ENCODE measurements at places on chromosomes 2 and 18.

- no peak for DNase-seq
These were observed 91.0 kb upstream of the CDH19 start for GRCh38 chr18:66694852-66695251.

DNA sequence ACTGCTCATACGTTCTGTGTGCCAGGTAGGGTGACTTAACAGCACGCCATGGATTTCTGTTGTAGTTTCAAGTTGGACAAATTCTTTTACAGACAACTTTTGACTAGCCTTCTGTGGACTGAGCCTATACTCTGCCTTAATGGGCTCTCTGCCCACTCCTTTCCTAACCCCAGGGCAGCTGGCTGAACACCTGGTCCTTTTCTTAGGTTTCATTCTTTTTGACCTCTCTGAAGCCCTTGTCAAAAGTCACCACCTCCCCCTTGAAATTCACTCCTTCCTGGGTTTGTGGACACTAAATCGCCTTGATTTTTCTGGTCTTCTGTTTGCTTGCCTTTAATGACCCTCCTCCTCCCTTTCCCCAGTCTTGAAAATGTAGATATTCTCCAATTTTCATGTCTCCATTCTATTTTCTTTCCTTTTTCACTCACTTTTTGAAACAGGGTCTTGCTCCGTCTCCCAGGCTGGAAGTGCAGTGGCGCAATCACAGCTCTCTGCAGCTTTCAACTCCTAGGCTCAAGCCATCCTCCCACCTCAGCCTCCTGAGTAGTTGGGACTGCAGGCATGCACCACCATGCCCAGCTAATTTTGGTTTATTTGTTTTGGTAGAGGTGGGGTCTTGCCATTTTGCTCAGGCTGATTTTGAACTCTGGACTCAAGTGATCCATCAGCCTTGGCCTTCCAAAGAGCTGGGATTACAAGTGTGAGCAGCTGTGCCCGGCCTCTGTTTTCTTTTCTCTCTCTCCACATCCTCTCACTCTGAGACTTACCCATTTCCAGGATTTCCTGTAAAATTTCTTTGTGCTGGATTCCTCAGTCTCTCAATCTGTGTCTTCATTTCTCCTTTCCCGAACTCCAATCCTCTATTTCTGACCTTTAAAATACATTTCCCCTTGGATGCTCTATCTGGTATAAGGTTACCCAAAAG is 112.9 kb downstream of the PLB1 start:
- DNase-seq = no peak

DNA sequence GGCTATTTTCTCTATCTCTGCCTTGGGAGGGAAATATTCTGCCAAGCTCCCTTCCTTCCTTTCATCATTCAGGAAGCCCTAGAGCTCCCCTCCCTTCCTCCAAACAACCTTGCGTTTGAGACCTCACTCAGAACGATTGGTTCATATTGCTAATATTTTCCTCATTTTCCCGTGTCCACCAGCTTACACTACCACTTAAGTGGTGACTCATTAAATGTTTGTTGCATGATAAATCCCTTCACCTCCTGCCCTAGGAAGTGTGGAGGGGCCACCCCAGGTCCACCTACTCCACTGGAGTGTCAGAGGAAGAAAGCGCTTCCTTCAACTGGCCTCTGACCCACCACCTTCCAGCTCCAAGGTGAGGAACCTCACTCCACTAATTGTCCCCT is 2.3 kb upstream of the LPIN2 start:
- DNase-seq = no peak

DNA sequence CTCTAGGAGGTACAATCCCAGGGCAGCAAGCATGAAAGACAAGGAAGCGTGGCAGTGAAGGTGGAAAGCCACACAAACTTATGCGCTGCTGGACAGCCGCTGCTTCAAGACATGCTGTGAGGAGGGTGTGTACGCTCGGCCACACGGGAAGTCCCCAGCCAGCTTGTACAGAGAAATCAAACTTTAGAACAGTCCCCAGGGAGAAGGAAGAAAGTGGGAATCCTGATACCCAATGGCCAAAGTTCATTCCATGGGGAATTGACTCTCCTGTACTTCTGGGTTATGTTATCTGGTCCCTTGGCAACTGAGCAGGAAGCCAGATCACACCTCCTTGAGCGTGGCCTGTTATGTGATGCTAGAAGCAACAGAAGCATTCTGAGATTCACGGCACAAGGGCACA is 86.1 kb upstream of the BOD1L2 start:
- DNase-seq = no peak

DNA sequence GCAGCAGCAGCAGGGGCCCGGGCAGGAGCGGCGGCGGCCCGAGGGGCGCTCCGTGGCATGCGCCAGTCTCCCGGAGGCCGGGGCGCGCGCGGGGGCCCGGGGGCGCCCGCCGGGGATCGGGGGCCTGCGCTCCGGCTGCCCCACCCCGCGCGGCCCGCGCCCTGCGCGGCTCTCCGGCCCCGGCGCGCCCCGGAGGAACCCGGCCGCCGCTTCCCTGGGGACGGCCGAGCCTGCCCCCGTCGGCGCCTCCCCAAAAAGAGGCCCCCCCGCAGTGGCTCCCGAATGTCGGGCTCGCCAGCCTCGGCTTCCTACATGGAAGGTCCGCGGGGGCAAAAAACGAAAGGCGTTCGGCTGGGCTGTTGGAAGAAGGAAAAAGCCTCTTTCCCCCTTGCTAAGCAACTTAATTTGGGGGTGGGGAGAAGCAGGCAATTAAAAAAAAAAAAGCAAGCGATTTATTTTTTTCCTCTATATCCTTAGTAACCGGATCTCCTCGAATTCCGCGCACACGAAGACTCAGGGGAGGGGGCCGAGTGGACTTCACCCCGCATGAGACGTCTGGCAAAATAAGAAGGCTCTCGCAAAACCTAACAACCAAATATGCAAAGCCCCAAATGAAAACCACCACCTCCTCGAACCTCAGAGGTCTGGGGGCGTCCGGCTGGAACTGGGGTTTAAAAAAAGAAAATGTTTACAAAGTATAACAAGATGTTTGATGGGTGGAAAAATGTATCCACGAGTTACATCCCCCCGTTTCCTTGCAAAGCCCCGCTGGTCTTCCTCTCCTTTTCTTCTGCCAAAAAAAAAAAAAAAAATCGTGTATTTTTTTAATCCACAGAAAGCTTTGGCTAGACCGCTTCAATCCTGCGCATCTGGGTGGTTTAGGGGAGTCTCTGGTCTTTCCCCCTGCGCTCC is at the start of gene SMAD7:
SMAD7 (minus strand) TSS at position 430 of the 912 bp plus-strand sequence. CDS start 541 bp downstream, outside the sequence.
- peak; percentile 56 for DNase-seq

GRCh38 chr2:119856469-119856901 is 96.8 kb downstream of the PTPN4 start:
- no peak for DNase-seq

DNA sequence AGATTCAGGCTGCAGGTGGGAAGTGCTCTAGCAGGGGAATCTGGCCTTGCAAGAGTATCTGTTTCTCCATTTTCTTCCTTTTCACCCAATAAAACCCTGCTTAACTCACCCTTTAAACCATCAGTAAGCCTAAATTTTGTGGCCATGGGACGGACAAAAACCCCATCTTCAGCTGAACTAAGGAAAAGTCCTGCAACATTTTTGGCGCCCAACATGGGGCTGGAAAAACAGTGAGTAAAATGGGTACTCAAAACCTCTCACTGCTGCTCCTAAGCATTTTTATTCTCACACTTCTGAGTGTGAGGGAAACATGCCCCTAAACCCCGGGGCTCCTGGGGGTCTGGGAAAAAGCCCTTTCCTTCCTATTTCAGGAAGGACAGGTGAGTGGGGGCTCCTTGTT is 414.3 kb downstream of the ZNF804A start:
- DNase-seq = no peak

GRCh38 chr2:214135966-214136365 is 274.9 kb upstream of the VWC2L start:
- DNase-seq = no peak

DNA sequence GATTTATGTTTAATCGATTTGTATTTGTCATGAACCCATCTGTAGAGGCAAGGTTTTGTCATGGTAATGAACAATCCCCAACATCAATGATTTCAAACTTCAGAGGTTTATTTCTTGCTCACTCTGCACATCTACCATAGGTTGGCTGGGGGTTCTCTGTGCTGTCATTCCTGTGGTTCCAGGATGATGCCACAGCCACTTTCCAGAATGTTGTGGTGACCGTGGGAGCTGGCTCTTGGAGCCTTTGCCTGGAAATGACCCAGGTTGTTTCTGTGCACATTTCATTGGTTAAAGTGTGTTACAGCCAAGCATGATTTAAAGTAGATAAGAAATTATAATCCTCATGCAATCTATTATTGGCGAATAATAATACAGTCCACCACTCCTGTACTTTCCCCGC is 28.2 kb upstream of the EPAS1 start:
- DNase-seq = no peak

DNA sequence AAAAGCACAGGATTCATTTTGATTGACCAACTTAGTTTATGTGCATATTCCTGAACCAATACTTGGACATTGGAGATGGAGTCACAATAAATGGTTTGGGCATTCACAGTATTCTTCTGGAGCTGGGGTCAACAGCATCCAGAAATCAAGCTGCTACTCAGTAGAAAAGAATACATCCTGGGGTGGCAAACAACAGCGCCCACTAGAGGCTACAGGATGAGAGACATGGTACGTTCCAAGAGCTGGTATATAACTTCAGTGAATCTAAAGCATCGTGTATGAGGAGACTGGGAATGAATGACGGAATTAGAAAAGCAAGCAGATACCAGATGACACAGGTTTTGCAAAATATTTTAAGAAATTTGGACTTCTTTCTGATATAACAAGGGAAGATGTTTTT is 142.9 kb upstream of the FIGN start:
- no peak for DNase-seq

GRCh38 chr2:148893906-148894305 is 18.9 kb downstream of the KIF5C start:
- DNase-seq = no peak

DNA sequence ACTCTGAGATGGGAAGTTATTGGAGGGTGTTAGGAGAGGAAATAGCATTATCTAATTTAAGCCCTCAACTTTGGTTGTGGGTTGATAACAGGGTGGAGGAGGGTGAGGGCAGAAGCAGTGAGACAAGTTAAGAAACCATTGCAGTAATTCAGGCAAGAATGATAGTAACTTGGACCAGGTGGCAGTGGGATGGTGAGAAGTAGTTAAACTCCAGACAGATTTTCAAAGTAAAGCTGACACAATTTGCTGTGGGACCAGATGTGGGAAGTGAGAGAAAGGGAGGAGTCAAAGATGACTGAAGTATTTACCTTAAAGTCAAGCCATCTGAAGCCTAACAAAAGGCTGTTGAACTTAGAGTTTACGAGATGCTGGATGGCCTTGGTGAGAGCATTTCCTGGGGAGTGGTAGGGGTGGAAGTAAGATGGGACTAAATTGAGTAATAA is 163.2 kb upstream of the KLF7 start:
- DNase-seq = no peak

DNA sequence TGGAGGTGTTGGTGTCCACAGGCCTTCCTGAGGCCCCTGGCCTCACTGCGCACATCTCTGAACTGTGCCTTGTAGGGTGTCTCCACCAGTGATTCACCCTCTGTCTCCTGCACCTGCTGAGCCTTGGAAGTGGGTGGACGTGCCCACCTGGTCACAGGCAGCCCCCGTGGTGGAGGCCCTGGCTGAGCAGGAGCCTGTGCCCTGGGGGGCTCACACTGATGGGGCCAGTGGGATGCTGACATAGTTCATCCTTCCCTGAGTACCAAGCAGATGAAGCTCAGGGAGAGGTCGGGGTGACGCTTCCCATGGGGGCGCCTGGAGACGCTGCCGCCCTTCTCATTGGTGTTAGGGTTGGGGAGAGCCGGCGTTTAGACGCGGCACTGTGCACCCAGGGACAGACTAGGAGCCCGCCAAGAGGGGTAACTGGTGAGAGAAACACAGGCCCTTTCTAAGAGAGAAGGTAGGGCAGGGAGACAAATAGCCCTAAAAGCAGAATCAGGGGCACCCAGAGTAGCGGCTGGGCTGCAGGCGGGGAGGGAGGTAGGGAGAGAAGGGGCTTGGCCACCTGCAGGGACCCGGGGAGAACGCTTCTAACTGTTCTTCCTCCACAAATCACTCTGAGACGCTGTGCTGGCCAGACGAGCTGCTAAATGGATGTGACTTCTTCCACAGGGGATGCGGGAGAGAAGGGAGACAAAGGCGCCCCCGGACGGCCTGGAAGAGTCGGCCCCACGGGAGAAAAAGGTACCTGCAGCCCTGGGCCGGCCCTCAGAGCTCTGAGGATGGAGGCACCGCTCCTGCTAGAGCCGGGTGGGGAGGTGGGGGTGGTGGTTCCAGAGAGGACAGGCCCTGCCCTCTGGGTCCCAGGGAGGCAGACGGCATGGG is 18.0 kb downstream of the COLEC11 start:
- DNase-seq = no peak

DNA sequence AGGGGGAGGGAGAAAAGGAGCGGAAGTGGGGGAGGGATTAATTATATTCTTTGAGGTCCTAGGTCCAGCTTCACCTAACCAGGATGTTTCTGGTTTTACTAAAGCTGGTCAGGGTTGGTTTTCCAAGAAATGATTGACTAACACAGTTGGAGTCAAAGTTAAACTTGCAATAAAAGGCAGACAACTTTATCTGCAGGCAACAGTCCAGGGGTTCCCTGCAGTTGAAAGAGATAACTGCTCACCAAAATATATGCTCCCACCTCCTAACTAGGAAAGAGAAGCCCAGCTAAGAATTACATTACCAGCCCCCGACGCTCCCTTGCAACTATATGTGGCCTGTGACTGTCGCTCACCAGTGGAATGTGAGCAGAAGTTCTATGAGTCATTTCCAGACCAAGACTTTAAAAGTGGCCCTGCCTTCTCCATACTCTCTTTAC is 140.0 kb upstream of the PKDCC start:
- no peak for DNase-seq

DNA sequence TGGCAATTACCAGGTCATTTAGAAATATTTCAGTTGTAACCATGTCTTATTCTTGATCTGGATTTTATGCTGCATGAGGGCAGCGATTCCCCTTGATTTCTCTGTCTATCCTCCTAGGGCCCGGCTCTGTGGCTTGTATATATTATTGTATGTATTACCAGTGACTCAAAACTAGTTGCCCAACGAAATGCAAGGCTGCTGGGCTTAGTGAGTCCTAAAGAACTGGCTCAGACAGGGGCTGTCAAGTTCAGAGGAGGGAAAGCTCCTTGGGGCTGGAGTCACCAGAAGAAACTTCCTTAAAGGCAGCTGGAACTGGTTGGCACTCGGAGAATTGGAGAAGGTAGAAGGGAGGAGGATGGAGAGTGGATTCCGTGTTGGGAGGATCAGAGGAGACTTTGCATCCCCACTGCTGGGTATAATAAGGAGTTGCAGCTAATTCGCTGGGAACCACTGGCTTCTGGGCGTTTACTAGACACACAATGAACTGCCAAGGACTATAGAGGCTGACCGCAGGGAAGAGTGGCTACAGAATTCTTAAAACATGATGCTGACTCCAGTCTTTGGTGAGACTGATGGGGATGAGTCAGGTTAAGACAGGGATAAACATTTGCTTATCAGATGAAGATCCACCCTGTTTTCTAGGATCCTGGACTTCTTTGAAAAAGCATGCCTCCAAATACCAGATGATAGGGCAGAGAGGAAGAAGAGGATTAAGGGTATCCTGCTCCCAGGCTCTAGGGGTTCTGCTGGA is 104.3 kb downstream of the PRKCE start:
- no peak for DNase-seq

GRCh38 chr2:214031566-214031965 is 379.3 kb upstream of the VWC2L start:
- no peak for DNase-seq

- DNase-seq = no peak
These were observed 140.2 kb upstream of the ETAA1 start for GRCh38 chr2:67256892-67257291.

- DNase-seq = no peak
These were observed 40.9 kb downstream of the LRATD1 start for GRCh38 chr2:14673351-14673875.

GRCh38 chr2:151437630-151438029 is 27.9 kb downstream of the RIF1 start:
- no peak for DNase-seq

GRCh38 chr18:22789600-22789999 is 143.5 kb upstream of the RBBP8 start:
- DNase-seq = no peak

Data from psoas muscle (tissue), 8 donors.